ENCODE measurements at places on chromosomes 6 and 20.

- DNase-seq: no peak
These were observed 407.5 kb upstream of the PLCB4 start for GRCh38 chr20:8661229-8661952.

GRCh38 chr6:87289571-87289970 is 32.8 kb upstream of the SMIM8 start:
- no peak for DNase-seq

- no peak for DNase-seq
These were observed 261.4 kb upstream of the PRDM1 start for GRCh38 chr6:105824732-105825131.

DNA sequence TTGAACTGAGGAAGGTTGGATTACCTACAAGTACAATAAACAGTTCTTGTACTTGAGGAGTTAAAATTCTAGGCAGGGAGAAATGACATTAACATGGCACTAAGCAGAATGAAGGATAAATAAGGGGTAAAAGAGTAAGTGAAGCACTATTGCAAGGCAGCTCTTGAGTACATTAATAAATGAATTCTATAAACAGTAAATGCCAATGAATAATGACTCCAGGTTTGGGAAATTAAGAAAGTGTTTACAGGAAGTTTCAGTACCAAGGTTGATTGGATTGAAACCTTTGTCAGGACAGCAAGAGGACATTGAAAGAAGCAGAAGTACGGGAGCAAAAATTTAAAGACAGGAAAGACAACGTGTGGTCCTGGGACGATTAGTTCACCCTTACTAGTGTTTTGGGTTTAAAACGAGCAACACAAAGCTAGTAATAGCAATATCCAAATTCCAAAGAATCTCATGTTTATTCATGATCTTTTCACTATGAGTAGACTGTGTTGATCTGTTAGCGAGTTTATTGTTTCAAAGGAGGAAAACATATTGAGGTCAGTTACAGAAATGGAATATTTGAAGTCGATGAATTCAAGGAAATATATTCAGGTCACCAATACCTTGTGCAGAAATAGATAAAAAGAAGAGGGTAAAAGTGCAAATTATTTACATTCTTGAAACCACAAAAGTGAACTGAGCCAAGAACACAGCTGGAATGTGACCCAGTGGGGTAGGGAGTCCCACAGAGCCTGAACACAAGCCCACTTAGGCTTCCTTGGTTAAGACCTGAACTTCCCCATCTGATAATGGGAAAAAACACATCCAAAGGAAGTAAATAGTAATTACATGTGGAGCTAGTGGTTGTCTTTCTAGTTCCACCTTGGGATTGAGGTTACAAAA is 80.8 kb downstream of the MKKS start:
- DNase-seq: no peak

DNA sequence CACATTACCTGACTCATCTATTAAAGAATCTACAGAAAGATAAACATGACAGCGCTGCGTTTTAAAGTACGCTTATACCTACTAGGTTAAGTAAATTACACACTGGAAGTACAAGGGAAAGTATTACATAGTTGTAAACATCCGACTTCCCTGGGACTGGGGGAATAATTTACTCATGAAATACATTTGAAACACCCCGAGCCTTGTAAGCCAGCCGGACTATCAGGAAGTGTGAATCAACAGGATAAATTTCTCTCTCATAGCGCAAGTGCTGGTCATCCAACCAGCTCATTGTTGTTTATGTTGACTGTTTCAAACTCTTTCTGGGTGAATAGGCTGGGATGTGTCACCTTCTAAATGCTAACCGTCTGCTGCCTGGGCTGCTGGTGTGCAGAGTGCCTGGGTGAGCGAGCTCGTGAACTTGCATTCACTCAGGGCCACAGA is 4.9 kb downstream of the BMP6 start:
- DNase-seq: no peak

DNA sequence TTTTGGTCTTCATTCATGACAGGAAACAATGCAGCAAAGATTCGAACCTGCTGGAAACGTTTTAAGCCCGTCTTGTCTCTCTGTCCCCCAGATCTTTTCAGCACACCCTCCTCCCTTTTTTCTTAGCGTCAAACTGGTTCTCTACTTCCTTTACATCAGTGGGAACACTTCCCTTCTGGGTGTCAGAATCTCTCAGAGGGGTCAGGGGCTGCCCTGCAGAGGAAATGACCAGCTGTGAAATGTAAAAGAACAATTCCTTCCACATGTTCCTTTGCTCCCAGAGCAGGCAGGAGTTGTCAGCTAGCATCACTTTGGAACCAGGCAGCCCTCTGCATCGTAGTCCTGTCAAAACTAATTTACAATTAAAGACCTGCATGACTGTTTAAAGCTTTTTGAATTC is 619.0 kb downstream of the TFAP2A start:
- DNase-seq: no peak

DNA sequence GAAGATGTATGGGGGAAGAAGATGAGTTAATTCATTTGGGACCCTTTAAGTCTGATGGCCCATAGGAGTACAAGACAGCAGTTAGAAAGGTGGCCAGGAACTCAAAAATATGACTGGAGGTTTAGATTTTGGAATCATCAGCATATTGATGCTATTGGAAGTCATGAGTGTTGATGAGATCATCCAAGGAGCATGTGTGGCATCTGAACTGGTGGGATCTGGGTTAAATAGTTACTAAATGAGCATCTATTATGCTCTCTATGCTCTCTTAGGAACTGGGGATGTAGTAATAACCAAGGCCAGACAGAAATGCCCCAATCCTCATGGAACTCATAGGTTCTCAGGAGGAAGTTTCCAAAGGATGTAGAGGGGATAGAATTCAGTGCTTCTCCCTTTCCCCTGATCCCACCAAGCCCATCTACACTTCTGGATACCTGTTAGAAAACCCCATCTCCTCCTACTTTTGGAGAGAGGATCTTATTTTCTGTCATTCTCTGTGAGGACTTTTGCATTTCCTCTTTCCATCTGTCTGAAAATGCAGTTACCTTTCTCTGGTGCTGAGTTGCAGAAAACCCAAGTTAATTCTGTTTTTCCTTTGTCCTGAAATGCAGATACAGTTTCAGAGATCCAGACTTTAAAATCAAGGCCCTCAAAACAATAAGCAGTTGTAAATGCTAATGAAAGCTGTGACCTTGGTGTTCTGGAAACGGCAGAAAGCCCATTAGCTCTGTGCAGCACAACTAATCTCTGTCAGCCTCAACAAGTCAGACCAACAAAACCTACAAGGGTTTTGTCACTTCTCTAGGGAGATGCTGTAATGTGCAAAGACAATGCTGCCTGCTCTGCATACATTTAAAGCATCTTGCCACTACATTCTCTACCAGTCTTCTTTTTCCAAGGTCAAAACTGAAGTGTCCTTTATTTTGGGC is 65.8 kb downstream of the TBC1D7 start:
- no peak for DNase-seq

DNA sequence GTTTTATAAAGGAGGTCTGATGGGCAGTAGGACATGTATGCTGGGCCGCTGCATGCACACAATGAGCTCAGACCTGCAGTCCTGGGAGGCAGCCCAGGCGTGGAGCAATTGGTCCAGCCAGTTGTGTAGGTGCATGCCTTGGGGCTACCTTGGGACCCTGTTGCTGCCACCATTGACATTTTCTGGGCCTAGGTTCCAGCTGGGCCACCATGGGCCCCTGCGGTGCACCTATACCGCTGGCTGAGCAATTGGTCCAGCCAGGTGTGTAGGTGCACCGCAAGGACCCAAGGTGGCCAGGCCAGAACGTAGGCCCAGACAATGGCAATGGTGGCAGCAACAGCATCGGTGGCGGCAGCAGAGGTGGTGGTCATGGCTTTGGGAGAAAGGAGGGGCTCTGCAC is 143.9 kb downstream of the PXDC1 start:
- DNase-seq: no peak

DNA sequence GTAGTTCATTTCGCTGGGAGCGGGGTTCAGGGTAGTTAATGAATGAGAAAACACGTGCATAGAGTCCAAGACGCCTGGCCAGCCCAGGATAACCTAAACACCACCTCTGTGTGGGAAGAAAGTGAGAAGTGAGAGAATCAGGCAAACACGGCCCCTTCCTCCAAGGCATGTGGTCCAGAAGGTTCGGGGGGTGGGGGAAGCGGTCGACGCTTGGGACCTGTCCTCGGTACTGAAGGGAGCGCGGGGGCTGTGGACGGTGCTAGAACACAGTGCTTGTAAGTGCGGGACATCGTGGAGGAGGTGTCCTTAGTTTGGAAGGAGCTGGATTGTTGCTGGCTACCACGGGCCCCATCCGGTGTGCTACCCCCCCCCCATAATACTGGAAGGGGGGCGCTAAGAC is 1.7 kb upstream of the VSTM2L start:
- DNase-seq: no peak

DNA sequence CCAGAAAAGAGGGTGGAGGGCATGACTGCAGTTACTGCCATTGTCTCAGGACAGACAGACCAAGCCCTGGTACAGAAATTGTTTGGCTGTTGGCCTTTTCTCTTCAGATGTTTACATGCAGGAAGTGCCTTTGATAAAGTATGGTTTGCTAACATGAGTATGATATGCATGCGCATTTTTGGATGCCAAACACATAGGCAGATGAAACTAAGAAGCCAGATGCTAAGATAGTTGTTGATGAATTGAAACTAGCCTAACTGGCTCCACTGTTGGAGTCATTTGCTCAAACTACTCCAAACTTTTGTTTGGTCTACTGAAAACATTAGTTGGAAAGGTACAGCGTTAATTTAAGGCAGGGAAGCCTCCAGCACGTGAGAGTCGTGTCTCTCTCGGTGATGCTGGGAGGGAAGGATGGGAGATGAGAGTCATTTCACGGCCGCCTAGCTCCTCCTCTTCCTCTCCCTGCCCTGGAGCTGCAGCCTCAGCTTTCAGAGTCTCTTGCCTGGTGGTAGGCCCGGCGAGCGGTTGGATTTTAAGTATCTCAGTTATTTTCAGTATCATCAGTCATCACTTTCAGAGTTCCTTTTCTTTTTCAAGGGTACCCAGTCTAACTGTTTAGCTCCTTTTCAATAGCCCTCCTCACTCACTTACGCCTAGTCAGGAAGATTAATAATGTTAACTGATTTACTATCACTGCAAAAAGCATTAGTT is 29.7 kb downstream of the RREB1 start:
- DNase-seq: peak; percentile 84

DNA sequence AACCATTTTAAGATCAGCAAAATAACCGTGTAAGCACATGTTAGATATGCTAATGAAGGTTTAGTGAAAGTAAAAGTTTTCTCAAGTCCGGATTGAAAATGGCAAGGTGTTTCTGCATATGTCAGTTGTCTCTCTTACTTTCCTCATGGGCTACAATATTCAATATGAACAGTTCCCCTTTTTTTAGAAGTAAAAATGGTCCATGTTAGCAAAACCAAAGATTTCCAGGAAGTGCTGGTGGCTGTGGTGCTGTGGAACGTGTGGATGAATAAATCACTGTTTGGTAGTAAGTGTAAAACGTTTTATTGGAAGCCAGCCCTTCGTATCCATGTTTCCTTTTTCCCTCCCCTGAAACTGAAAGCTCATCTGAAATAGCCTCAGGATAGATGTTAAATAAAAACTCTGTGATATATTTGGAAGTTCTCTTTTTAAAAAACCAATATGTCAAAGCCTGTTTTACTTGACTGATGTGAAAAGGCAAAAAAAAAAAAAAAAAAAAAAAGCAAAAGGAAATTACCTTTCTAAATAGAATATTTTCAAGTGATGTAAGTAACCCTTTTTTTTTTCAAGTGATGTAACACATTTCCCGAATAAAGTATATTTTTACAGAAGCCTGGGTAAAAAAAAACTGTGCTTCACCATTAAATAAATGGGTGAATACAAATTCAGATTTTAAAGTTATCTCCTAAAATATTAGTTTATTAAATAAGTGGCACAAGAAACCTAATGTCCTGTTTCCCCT is 41.9 kb downstream of the PLEKHG1 start:
- DNase-seq: no peak

DNA sequence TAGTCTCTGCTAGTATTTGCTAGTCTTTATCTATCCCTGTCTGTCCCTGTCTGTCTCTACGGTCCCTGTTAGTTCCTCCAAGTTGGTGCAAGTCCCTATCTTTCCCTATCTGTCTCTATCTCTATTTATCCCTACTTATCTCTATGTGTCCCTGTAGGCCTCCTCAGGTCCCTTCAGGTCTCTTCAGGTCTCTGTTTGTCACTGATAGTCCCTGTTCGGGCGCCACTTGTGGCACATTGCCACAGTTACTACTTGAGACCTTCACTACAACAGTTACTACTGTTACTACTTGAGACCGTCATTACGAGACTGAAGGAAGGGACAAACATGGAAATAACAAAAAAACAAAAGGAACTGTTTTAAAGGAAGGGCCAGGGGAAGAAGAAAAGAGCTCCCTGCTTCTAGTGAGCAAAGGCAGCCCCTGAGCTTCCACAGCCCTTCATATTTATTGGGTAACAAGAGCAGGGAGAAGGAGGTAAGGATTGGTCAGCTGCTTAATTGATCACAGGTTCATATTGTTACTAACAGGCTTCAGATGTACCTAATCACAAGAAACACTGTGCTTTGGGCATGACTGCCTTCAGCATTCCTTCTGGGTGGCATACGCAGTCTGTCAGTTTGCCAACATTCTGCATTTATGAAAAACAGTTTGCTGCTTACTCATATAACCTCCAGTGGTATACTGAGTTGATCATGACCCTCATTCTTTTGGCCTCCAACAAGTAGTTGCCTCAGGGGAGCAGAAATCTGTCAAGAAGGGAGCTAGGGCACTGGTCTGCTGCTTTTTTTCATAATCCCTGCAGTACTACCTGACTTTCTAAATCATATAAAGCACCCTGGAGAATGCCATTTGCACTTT is 8.4 kb downstream of the EPB41L2 start:
- no peak for DNase-seq

GRCh38 chr6:83883240-83883639 is 23.8 kb downstream of the CYB5R4 start:
- no peak for DNase-seq

DNA sequence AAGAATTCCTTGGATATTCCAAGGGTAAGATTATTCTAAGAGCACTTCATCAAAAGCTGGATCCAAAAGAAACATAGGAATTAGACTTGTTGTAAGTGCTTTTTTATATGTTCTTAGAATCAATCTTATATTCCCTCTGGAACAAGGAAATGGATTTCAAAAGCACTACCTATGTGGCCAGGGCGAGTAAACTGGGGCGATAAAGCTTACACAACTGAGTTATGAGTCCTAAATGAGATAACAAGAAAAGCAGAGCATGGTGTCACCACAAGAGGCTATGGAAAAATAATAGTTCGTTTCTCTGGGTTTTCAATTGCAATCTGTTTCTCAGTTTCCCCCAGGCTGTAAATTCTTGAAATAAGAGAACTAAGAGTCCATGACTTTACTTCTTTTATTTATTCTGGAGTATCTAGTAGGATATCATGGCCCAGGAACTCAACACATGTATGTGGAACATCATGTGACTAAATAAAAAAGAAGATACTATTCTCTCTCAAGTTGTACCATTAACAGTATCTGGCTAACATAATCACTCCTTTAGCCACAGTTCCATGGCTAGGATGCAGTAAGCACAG is 51.5 kb downstream of the NUDT3 start:
- DNase-seq: no peak
